ENCODE measurements at places on chromosomes 3 and 15. TPM values are rescaled to one million over a fixed set of nuclear protein-coding genes. Genes with fewer than 3 reads are reported as not detected.

DNA sequence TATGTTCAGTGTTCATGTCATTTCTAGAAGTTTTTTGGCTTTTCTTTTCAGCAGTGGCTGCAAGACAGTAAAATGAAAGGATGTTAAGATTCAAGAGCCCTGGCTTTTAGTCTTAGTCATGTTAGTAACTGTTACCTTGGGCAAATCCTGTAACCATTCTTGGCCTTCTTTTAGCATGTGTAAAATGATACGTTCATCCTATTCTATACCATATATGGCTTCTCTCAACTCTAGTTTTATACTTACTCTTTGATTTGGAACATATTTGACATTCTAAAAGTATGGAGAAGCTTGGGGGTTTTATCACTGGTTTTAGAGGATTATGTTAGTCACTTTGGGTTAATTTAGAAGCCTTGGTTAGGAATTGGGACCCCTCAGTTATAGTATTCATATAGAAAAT is 20.1 kb downstream of the GTF2E1 start:
- no peak for DNase-seq

DNA sequence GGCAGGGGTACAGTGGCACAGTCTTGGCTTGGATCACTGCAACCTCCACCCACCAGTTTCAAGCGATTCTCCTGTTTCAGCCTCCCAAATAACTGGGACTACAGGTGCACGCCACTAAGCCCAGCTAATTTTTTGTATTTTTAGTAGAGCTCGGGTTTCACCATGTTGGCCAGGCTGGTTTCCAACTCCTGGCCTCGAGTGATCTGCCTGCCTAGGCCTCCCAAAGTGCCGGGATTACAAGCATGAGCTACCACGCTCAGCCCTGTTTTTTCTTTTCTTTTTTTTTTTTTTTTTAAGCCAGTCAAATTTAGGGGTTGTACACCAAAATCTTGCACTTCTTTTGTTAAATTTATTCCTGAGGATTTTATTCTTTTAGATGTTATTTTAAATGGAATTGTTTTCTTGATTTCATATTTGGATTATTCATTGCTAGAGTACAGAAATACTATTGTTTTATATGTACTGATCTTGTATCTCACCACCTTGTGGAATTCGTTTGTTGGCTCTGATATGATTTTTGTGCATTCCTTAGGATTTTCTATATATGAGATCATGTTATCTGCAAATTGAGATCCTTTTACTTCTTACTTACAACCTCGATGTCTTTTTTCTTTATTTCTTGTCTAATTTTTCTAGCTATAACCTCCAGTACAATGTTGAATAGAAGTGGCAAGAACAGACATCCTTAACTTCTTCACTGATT is 65.6 kb downstream of the ZNF609 start:
- DNase-seq: no peak

GRCh38 chr15:65929573-65929972 is 60.3 kb downstream of the RAB11A start:
- no peak for DNase-seq

LMOD3 gene
- total RNA-seq: not detected

GRCh38 chr3:66385066-66385465 is 115.8 kb downstream of the LRIG1 start:
- DNase-seq: no peak

TMEM108 gene
- 0.40 TPM for total RNA-seq

- no peak for DNase-seq
These were observed 103.0 kb downstream of the ETFA start for GRCh38 chr15:76208084-76208785.

DNA sequence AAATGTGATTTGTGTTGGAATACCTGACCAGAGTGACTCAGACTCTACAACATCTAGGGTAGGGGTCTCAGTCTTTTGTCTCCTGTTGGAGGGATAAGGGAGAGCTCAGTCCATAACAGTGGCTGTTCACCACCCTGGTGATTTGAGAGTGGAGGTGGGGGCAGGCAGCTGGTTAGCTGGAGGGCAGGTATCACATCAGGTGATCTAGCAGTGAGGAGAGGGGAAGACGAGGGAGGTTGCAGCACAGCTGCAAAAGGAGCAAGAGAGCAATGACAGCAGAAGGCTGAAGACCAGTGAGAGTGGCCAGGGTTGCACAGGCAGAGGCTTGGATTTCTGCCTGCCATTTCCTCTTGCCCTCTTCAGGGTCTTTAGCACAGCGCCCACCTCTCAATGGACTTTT is 38.4 kb downstream of the PLCL2 start:
- DNase-seq: no peak

PARP6 gene
- total RNA-seq: 9.3 TPM

DNA sequence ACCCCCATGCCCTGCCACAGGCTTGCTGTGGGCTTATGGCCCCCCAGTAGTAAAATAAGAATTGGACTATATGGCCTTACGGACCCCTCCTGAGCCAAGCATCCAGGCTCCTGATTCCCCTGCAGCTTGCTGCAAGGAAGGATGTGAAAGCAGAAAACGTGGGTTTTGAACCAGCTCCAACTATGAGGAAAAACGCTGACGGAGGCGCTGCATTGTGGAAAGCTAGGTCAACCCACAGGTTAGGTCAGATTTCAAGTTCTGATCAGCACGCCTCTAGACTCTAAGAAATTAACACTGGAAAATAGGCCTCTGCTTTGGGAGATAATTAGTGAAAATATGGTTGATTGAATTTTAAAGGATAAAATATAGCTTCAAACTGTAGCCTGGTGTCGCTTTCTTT is 195.4 kb upstream of the HES1 start:
- no peak for DNase-seq

All from pulmonary artery endothelial cell (primary cell).